ENCODE measurements at places on chromosomes 7 and 10.
A peak's percentile ranks its signal among the peaks of the same experiment; 100 is the strongest.

DNA sequence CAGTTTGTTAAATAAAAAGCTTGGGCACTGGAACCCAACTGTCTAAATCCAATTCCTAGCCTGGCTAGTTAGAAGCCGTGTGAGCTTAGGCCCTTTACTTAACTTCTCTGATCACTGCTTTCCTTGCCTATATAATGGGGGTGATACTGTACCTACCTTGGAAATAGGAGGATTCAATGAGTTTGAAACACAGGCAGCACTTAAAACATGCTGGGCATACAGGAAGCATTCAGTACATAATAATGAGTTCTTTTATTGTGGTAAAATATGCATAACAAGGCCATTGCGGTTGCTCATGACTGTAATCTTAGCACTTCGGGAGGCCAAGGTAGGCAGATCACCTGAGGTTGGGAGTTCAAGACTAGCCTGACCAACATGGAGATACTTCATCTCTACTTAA is 47.4 kb upstream of the SEPHS1 start:
- DNase-seq, result no peak

GRCh38 chr7:93799750-93800357 is 90.7 kb downstream of the TFPI2 start:
- DNase-seq, result no peak

- no peak for DNase-seq
These were observed 41.6 kb upstream of the FHIP2A start for GRCh38 chr10:114779803-114780576.

- DNase-seq, result no peak
These were observed 1360.6 kb upstream of the LRRTM3 start for GRCh38 chr10:65565246-65565645.

DNA sequence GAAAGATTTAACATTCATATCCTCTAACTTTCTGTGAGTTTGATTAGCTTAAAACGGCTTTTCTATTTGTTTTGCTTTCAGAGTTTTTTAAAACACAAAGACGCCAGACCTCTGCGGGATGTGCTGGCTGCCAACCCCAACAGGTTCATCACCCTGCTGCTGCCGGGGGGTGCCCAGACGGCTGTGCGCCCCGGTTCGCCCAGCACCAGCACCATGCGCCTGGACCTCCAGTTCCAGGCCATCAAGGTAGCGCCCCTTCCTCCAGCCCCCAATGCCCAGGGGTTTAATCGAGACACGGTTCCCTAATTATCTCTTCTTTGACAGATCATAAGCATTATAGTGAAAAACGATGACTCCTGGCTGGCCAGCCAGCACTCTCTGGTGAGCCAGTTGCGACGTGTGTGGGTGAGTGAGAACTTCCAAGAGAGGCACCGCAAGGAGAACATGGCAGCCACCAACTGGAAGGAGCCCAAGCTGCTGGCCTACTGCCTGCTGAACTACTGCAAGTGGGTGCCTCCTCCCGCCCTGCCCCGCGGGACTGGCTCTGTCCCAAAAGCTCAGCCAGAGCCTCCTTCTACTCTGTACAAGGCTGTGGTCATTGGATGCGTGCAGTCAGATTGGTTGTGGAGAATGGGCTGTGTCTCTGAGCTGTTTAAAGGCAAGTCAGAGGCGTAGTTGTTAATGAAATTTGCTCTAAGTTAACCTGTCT is 71.2 kb downstream of the TRRAP start:
- no peak for DNase-seq

DNA sequence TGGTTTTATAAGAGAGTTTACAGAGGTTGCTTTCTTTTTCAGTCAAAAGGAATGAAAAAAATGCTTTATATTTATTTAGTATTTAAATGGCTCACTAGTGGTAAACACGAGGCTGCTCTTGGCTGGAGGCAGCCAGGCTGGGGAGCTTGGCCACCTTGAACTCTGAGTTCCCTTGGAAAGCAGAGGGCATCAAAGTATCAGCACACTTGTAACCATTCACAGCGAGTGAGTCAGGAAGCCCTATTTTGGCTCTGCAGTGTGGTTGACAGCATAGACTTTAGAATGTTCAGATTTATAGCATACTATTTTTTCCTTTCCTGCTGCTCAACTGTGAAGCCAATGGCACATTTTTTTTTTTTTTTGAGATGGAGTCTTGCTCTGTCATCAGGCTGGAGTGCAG is 51.6 kb downstream of the CYCS start:
- DNase-seq, result no peak

GRCh38 chr7:12325646-12326045 is 78.0 kb downstream of the VWDE start:
- no peak for DNase-seq

- DNase-seq, result no peak
These were observed 303.1 kb upstream of the IMMP2L start for GRCh38 chr7:111865430-111865829.

DNA sequence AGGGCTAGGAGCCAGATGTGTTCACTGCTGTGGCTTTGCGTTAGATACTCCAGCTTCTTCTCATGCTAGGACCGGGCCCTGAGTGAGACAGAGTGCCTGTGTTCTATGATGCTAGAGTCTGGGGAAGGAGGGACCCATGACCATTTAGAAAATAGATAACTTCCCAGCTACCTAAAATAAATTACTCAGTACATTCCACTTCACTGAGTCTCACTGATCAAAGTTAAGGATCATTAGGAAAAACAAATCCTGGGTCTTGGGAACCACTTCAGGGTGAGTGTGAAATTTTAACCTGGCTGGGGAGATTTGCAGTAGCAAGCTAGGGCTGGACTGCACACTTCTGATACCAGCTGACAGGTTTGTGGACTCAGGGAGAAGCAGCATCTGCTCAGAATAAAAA is 138.1 kb downstream of the EMX2 start:
- no peak for DNase-seq

- peak; percentile 36 for DNase-seq
These were observed 62.4 kb downstream of the LSM5 start for GRCh38 chr7:32427769-32428291.

DNA sequence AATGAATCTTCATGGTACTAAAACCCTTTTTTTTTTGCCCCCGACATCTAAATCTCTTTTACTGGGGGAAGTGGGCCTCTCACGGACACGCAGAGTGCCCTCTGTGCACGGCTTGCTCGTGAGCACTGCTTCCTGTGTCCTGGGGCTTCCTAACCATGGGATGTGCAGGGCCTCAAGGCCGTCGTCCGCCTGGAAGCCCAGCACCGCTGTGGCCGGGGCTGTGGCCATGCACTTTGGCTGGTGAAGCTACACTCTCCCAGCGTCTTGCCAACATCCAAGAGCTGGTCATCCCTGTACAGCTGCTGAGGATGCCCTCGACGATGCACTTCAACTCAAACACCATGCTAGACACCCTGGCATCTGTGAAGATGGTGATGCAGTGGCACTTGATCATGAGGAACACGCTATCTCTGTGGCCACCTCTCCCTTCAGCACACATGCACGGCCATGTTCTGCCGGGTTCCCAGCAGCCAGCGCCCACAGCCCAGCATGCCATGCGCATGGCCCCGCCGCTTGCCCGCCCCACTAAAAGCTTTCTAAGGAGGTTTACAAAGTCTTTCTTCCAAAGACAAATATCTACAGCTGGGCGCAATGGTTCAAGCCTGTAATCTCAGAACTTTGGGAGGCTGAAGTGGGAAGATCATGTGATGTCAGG is 326.5 kb downstream of the PARD3 start:
- no peak for DNase-seq

GRCh38 chr7:75924889-75925288 is 9.9 kb downstream of the POR start:
- no peak for DNase-seq

DNA sequence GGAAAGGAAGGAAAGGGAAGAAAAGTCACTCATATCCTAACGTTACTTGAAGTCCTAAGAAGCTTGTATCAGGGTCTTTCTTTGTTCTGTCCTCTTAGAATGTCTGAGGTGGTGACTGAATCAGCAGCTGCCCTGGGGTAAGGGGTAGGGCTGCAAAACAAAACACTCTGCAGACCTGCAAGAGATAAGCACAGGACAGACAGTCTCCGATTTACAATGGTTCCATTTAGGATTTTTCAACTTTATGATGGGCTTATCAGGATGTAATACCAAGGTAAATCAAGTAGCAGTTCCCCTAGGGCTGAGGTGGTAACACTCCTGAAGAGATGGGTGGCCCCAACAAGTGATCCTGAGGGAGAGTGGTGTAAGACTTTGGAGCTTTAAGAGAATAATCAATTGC is 16.5 kb downstream of the KDM7A start:
- no peak for DNase-seq

DNA sequence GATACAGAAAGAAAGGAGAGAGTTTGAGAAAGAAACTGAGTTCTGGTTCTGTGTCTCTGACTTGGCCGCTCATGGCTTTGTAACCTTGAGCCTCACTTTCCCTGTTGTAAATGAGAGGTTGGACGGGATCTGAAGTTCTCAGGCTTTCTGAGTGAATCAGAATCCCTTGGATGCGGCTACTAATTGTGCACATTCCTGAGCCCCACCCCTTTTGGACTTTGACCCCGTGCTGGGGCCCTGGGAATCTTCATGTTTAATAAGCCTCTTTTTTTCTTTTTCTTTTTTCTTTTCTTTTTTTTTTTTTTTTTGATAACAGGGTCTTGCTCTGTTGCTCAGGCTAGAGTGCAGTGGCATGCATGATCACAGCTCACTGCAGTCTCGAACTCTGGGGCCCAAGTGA is 26.9 kb downstream of the SLC25A28 start:
- no peak for DNase-seq

DNA sequence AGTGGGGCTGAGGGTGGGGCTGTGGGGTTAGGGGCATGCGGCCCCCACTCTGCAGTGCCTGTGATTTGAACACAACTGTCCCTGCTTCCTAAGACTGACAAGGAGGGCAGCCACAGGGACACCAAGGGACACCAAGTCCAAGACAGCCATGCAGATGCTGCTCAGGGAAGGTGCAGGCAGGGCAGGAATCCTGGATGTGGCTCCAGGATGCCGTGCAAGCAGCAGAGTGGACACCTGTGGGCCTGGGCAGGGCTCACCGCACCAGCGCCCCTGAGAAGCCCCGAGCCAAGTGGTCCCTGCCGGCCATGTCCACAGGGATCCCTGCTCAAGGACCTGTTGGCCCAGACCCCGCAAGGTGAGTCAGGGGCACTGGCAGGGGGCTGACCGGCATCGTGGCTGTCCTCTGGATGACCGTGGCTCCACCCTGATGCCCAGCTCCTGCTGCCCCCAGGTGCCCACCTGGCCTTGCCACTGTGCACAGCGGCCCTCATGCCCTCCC is 58.5 kb downstream of the STK32C start:
- DNase-seq, result no peak

DNA sequence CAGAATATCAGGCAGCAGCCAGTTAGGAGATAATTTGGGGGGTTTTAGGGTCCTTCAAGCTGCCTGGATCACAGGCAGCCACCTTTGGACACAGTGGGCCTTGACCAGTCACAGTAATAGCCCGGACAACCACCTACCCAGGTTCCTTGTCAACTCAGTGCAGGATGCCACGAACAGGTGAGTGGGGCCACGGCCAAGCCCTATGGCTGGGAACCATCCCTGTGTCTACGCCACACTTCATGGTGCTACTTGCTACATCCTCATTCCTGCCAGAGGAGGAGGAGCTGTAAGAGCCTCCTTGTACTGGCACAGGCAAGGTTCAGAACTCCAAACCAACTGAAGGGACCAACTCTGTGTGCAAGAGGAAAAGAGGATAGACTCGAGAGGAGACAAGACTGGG is 19.9 kb downstream of the ITPRIP start:
- DNase-seq, result no peak

DNA sequence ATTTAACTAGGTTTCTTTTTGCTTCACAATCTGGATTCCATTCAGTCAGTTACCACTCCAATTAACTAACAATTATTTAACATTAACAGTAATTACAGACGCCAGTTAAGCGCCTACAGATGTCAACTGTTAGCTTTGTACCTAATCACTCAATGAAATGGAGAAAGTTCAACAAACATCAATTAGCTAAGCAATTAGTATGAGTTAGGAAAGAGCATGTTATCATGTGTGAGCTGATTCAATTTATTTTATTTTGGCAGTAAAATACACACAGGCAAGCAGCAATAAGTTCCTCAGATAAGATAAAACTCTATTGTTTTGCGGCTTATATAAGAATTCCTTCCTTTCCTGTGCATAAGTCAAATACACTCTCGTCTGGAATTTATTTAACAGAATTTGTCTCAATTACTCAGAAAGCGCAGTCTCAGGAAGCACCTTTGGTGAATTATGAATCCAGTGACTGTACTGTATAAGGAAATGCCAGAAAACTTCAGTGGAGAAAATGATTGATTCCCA is 427.1 kb upstream of the GALNT17 start:
- no peak for DNase-seq

DNA sequence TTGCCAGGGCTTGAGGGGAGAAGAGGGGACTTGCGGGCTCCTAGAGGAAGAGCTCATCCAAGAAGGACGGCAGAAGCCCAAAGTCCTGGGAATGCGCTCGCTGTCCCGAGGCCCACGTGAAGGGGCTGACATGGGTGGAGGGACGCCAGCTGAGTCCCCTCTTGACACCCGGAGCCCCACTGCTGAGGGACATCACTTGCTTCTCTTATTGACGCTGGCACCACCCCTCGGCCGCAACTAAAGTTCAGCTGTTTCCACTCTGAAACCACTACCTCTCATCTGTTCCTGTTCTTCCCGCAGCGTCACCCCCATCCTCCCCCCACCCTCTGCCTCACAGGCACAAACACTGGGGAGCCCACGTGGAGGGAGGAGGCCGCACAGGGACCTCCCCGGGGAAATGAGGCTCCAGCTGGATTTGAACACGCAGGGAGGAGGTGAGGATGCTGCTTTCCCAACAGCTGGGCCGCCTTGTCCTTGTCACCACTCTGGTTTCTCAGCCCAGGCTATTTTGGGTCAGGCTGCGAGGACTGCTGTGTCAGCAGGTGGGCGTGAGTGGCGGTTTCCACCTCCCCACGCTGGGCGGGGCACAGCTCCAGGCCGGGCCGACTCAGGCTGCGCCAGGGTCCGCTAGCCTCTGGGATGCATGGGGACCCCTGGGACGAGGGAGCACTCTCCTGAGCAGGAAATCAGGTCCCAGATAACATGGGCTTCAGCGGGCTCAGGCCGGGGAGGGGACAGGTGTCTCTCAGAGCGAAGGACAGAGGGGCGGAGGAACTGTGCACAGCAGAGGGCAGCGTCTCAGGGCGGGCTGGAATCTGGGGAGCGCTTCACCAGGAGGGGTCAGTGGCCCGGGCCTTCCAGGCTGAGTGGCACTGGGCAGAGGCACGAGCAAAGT is 156.3 kb downstream of the ZNF248 start:
- DNase-seq, result no peak

DNA sequence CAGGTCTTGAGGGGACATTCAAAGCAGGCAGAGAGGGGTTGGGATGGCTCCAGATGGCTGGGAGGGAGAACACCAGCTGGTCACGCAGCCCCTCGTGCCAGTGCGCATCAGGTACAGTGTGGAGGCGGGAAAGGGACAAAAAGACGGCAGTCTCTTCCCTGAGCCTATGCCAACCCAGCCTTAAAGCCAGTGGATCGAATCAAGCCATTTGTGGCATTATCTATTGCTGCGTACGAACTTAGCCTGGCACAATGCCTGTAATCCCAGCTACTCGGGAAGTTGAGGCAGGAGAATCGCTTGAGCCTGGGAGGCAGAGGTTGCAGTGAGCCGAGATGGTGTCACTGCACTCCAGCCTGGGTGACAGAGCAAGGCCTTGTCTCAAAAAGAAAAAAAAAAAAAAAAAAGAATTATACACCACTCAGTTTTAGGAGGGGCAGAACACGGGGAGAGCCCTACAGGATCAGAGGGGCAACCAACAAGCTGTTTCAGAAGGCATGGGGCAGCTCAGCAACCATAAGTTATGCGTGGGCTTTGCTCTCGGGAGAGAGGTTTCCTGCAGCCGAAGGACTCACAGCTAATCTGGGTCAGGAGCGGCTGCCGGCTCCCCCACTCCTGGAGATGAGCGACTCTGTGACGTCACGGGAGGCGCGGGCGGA is 356 bp upstream of the NDUFB2 start:
- DNase-seq, result no peak

Data from activated B cell treated with CpG ODN at 0.5 μM for 24 hours (primary cell).